ENCODE measurements at places on chromosomes 12 and 14. TPM values are rescaled to one million over a fixed set of nuclear protein-coding genes. Genes with fewer than 3 reads are reported as not detected.

Gene KRT74
- polyA plus RNA-seq = not detected

Gene GLT8D2
- 119 TPM for polyA plus RNA-seq

Gene SPIC
- polyA plus RNA-seq = not detected

Gene AQP6
- not detected for polyA plus RNA-seq

Gene KRT79
- not detected for polyA plus RNA-seq

All from AG04450 (cell line).